Stimulated activated CD4-positive, alpha-beta T cell treated with anti-CD3 and anti-CD28 coated beads, Interleukin-4, amount 100 ng/mL, for 48 hours (primary cell): ENCODE measurements at places on chromosomes 2 and 18.

- no peak for DNase-seq
Observed at GRCh38 chr2:147416099-147416498, 428.7 kb upstream of the ACVR2A start.

DNA sequence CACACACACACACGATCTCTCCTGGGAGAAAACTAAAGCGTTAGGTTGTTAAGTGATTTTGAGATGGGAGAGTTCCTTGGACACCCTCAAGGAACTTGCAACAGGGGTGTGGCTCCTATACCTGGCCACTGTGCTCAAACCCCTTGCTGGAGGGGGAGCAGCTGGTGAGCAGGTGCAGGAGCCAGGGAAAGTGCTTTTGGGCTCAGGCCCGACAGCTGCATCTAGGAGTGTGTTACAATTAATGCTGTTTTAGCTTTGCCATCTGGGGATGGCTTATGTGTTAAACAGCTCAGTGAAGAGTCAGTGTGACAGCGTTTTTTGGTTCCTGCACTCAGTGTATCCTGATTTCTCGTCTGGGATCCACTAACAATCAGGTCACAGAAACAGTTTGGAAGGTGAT lies 510.8 kb downstream of the TRIB2 start:
- no peak for DNase-seq

GRCh38 chr2:16470936-16471490 lies 194.6 kb downstream of the CYRIA start:
- DNase-seq, result no peak

- DNase-seq, result no peak
Observed at GRCh38 chr2:67039517-67040103, 357.5 kb upstream of the ETAA1 start.

- no peak for DNase-seq
Observed at GRCh38 chr2:155866477-155866876, 466.0 kb downstream of the NR4A2 start.

DNA sequence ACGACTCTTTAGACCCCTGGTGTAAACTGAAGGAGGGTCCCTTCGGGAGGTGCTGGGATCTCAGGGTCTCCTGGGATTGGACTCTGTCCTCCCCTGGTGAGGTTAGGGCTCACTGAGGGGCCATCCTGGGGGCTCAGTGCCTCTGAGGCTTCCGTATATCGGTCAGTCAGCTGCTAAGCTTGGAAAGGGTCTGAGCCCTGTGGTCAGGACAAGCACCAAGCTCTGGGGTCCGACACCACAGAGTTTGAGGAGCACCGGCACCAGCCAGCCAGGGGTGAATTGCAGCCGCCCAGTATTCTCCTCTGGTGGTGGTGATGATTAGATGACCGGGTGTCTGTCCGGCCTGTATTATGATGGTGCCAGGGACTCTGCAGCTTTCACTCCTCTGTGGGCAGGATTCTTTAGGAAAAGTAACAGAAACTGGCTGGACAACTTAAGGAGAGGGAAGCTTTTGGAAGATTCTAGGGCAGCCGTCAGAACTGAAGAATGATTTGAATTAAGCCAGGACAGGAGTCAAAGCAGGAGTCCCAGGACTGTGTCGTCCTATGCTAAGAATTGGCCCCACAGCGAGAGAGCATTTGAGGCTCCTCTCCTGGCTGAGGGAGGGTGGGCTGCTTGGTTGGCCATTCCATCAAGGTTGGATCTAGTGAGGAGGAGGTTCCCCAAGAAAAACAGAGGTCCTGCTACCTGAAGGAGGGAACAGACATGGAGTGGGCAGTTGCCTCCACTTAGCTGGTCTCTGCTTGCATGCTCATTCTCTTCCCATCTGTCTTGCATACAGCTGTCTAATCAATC lies 158.6 kb upstream of the HS6ST1 start:
- DNase-seq, result no peak

DNA sequence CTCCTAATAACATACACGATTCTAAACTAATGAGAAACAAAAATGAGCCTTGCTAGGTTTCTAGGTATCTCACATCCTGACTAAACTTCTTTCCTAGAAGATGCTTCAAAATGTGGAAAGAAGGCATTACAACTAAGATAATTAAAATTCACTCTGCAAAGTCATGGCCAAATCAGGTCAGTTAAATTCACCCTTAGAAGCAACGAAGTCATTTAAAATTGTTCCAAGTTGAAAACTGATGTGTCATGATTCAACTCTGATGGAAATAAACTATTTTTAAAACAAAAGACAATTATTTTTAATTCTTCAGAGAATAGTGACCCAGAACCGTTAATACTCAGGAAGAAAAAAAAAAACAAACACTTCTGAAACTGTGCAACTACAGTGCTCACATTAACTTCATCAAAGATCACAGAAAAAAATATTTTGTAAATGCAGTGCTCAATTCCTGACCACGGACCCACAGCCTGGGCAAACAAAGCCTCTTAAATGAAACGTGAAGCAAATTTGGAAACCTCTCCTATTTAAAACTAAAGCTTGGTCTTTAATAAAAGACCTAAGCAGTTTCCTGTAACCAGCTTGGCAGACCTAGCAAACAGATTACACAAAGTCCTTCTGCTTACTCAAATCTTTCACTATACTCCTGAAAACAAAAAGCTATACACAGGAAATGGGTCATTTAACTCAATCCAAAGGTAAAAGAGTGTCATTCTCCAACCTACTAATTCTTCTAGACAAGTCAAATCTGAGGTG lies 39.0 kb downstream of the CHN1 start:
- DNase-seq, result no peak

GRCh38 chr18:75959150-75959549 lies 531.6 kb upstream of the SMIM21 start:
- no peak for DNase-seq

DNA sequence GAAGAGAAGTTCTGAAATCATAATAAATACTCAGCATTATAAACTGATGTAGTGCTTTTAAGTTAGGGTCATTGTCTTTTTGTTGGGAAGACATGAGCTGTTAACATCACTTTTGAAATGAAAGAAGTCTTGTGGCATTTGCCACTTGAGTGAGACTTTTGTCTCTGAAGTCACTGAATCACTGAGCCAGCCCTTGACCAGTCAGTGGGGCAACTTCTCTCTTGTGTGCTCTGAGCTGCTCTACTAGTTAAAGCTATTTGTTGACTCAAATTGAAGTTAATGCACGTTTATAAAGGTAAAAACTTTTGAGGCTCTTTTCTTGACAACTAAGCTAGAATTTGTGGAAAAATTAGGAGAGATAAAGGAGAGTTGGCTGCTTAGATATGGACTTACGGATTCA lies 6.7 kb downstream of the WDR43 start:
- no peak for DNase-seq

DNA sequence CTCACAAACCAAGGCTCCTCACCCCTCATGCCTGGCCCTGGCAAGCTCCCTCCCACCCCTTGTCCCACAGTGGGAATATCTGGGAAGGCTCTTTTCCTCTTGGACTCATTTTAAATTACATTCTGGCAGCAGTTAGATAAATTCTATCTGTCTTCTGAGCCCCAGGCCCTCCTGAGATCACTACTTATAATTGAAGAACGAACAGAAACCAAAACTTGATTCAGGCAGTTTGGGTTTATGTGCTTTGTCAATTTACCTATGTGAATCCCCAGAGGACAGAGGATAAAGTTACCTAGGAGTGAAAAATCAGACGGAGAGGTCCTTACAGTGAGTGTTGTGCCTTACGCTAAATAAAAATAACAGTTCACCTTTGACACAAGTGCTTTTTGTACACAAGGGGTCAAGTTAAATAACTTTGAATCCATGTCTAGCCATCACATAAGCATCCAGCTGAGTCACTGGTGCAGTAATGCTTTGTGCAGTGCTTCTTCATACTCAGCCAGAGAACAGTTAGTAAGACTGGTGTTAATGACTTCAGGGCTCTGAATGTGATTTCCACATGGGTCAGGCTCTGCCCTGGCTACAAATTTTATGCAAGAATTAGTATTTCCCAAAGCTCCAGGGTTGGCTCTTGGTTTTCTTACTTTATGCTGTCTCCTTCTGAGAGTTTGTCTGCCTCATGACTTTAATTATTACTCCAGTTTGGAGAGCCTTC lies 329.3 kb downstream of the INSIG2 start:
- DNase-seq, result no peak

DNA sequence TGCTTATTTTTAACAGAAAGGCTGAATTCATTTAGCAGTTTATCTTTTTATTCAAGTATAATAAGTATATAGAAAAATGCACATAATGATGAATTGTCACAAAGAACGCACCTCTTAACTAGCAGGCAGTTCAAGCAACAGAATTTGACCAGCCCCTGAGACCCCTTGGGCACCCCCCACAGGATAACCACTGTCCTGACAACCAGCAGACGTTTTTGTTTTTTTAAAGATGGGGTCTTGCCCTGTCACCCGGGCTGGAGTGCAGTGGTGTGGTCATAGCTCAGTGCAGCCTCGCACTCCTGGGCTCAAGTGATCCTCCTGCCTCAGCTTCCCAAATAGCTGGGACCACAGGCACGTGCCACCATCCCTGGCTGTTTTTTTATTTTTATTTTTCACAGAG lies 14.0 kb downstream of the PRELID3A start:
- DNase-seq, result no peak

GRCh38 chr2:182631299-182631698 lies 84.8 kb upstream of the DNAJC10 start:
- DNase-seq, result no peak

- DNase-seq, result no peak
Observed at GRCh38 chr2:109384308-109385271, 229.2 kb downstream of the SEPTIN10 start.

GRCh38 chr2:132581991-132582738 lies 87.8 kb downstream of the LYPD1 start:
- DNase-seq, result no peak

- DNase-seq, result no peak
Observed at GRCh38 chr2:100703739-100704138, 116.2 kb upstream of the NPAS2 start.

DNA sequence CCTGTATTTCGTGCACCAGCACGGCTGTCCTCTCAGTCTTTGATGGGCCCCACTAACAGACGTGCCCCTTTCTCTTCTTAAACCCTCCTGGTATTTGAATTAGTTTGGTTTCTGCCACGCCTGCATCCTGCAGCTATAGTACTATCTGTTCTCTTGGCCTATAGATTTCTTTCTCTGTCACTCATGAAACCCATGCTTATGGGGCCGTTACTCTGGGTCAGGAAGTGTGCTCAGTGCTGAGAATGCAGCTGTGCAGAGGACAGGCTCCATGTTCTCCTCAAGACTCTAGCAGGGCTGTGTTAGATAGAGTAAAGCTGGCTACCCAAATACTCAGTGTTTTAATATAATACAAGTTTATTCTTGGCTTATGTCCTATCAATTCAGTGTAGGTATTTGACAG lies 180.0 kb downstream of the INSIG2 start:
- no peak for DNase-seq

GRCh38 chr2:37091873-37092272 lies 7.6 kb downstream of the GPATCH11 start:
- DNase-seq, result no peak

DNA sequence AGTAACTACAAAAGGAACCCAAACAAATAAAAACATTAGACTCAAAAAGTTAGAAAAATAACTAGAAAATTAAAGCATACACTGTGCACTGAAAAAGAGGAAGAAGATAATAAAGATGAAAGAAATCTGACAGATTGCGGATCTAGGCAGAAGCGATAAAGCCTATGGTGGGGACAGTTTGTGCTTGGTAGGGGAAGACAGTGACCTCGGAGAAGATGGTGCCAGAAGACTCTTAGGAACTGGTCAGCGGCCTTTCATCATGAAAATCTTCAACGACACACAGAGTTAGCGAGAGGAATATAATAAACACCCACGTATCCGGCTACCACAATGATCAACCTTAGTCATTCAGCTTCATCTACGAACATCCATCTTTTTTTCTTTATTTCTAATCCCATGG lies 180.5 kb downstream of the HDAC4 start:
- no peak for DNase-seq

DNA sequence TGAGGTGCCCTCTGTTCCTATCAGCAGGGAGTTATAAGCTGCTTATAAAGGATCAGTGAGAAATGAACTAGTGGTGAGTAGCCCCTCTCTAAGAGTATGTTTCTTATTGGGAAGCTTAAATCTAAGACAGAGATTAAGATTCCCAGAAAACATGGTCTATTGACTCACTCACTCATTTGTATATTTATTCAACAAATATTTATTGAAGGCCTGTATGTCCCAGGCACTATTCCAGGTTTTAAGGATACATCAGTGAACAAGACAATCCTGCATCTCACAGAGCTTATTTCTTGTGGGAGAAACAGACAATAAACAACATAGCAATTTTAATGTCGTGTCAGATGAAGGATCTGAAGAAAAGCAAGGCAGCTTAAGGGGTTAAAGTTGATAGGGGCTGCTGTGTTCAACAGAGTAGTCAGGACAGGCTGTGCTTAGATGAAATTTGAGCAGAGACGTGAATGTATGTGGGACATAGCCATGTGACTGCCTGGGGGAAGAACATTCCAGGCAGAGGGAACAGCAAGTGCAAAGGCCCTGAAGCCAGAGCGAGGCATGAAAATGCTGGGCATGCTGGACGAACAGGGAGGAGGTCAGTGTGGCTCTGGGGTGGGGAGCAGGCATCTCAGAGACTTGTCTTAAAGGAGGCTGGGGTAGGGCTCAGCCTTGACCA lies 14.8 kb upstream of the PSD4 start:
- no peak for DNase-seq

DNA sequence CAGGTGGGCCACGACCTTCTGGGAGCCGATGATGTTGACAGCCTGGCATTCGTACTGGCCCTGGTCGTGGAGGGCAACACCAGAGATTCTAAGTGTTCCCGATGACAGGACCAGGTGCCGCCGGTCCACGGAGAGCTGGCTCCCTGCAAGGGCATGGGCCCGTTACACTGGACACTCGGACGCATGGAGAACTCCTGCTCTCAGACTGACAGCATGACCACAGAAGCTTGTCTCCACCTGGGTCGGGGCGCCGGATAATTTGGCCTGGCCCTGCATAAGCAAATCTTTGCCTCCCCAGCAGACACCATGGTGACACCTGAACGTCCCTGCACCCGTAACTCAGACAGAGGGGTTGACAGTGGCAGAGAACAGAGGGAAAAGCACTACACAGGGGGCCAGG lies 80.7 kb downstream of the PXDN start:
- no peak for DNase-seq

DNA sequence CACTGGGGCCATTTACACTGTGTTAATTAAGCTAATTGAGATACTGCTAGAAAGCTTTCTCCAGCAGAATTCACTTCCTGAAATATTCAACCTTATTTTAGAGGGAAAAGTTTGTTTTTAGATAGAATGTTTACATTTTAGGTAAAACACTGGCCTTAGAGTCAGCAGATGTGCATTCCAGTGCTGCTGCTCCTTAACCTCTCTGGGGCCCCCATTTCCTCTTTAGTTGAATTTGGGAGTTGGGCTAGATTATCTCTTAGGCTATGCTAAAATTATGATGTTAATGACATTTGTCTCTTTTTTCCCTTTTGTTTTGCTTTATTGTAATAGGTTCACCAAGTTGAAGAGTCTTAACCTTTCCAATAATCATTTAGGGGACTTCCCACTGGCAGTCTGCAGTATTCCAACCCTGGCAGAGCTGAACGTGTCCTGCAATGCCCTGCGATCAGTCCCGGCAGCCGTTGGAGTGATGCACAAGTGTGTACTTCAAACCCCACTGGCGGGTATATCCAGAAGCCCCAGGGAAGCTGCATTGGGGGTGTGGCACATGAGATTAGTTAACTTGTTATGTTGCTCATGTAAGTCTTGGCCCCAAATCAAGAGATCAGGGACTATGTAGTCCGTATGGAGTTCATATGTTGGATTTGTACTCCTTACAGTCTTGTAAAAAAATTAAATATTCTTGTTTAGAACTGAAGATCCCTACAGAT lies 179.5 kb downstream of the PHLPP1 start:
- DNase-seq, result no peak
